ENCODE measurements at places on chromosomes 12 and 14.

DNA sequence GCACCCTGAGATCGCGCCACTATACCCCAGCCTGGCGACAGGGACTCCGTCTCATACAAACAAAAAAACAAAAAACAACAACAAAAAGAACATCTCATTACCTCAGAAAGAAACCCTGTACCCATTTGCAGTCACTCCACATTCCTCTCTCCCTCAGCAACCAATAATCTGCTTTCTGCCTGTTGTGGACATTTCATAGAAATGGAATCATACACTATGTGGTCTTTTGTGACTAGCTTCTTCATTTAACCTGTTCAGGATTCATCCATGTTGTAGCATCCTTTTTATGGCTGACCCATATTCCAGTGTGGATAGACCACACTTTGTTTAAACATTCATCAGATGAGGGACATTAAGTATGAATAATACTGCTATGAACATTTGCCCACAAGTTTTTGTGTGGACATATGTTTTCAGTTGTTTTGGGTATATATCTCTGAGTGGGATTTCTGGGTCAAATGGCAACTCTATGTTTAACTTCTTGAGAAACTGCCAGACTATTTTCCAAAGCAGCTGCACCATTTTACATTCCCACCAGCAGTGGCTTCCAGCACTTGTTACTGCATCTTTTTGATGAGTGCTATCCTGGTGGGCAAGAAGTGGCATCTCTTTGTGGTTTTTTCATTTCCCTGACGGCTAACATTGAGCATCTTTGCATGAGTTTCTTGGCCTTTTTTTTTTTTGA is 5.9 kb upstream of the RCOR1 start:
- no peak for DNase-seq

- no peak for DNase-seq
Measured at GRCh38 chr12:65882486-65882885, 58.2 kb downstream of the HMGA2 start.

- no peak for DNase-seq
Measured at GRCh38 chr12:79033788-79034187, 169.2 kb downstream of the SYT1 start.

DNA sequence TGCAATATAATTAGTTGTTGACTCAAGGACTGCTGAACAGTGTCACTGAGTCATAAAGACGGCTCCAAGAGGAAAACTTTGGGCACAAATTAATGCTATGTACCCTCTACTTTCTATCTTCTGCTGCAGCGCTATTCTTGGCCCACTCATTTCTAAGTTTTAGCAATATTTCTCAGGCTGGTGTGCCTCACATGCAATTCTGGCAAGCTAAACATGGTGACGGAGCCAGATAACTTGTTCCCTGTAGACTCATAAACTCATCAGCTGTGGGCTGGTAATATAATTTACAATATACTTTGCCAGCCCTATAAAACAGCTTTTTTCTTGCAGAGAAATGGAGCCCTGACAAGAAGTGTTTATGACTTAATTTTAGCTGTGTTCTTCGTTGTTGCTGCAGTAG is 615.1 kb downstream of the NRXN3 start:
- DNase-seq = no peak

DNA sequence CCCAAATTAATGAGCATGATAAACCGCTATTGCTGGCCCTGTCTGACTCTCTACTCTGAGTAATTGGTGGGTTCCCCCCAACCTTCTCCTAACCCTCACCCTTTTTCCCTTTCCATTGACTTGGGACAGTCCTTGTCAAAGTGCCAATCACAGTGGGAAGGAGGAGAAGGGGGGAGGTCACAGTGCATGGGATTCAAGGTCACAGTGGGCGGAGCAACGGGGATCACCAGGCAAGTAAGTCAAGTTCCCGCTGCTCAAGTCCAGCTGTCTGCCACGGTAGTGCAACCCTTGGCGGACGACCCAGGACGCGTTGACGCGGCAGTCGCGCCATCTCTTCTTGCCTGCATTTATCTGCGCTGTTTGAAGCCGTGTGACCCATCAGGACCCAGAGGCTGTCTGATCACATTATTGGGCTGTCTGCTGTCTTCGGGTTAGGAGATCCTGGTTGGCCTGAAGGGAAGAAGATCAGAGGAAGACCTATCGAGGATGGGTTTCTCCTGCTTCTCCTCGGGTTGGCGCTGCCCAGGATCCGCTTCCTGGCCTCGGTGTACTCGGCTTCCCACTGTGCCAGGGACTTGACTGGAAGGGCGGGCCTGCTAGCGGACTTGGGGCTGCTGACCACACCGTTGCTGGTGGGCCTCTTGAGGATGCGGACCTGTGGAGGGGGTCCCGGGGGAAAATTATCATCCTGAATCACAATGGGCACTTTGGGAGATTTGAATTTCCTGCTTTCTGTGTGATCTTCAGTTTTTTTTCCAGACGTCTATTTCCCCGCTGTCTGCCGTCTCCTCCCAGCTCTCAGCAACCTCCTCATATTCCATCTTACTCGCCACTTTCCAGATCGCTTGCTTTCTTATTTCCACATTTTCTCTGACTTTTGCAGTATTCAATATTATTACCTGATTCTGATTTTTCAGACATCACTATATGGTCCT is 3.1 kb upstream of the MDM2 start:
- DNase-seq = no peak

GRCh38 chr12:92640691-92641090 is 62.1 kb upstream of the PLEKHG7 start:
- no peak for DNase-seq

DNA sequence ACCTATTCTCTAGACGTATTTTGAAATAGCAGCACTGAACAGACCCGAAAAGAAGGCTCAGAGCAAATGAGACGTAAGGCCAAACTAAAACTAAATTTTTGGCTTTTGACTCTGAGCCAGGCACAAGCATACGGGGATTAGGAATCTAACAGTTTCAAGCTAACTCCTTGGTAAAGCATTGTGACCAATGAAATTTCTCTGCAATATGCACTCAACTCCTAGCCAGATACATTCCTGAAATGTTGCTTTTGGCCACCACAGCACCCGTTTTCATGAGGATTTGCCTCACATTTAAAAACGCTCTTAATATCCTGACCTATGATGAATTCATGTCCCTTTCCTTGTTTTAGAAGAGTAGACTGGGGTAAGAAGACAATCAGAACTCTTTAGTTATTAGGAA is 53.1 kb upstream of the NPFF start:
- DNase-seq = no peak

DNA sequence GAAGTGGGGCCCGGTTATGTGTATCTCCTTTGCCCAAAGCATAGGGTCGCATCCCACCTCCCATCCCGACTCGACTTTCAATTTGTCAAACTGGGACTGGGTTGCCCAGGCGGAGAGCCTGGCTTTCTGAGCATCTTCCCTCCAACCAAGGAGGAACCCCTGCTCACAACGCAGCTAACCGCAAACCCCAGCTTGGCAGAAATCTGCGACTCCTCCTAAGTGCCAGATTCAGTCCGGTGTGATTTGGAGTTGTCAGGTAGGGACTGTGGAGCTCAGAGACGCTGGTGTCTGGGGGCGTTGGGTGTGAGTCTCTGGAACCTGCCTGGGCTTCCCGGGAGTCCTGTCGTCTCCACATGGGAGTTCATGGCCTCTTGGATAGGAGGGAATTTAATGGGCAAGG is 1126.7 kb downstream of the AACS start:
- no peak for DNase-seq

DNA sequence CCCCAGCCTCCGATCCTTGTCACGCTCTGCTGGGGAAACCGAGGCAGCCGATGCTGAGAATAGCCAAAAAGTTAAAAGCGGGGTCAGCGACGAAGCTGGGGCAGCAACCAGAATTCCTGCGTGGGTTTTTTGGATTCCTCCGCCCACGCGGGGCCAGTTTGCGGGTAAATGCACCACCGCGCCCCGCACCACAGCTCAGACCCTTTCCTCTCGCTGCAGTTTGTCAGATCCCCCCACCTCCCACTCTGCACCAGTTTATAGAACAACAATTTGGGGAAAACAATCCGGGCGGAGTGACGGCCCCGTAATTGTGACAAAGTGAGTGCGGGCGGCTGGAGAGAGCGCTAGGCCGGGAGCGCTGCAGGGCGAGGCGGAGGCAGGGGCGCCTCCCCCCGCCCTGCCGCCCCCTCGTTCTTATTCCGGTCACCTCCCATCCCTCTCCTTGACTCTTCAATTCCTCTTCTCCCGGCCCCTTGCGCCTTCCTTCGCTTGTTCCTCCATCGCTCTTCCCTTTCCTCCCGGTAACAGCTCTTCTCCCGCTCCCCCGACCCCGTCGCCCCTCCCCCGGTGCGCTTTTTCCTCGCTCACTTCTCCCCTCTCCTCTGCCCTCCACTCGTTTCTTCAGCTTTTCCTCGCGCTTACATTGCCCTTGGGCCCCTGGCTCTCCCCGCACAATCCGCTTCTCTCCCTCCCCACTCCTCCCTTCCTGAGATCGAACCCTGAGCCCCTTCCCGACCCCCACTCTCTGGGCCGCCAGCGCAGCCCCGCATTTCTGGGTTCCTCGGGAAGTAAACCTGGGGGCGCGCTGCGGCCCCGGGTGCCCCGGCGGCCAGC is 646 bp upstream of the DNAJC22 start:
- no peak for DNase-seq

GRCh38 chr12:92304371-92305055 is 158.9 kb upstream of the BTG1 start:
- DNase-seq = no peak

GRCh38 chr12:81779216-81779615 is 20.1 kb upstream of the PPFIA2 start:
- DNase-seq = no peak

DNA sequence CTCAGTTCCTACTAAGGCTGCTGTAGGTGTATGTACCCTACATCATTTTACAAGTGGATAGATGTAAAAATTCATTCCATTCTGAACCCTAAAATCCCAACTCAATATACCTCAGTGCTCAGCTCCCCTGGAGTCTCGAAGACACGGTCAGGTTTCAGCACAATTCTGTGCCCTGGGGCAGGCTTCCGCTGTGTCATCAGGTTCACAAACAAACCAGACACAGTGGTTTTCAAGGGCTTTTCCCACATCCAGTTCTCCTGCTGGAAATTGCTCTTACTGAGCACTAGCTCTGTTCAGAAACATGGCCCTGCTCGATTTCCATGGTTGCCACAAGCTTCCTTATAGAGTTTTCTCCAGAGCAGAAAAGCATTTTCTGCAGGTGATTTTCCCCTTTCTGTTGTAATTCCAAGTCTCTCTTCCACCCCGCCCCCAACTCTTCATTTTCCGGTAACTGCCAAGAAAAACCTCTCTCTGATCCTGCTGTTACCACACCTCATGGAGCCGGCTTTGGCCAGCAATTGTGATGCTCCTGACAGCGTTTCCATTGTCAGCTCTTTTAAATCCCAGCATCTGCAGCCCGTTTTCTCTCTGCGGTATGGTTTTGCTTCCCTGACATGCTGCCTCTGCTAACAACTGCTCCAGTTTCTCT is 483.0 kb upstream of the CCDC196 start:
- DNase-seq = no peak

GRCh38 chr14:54450535-54450934 is 9.4 kb upstream of the CNIH1 start:
- DNase-seq = no peak

DNA sequence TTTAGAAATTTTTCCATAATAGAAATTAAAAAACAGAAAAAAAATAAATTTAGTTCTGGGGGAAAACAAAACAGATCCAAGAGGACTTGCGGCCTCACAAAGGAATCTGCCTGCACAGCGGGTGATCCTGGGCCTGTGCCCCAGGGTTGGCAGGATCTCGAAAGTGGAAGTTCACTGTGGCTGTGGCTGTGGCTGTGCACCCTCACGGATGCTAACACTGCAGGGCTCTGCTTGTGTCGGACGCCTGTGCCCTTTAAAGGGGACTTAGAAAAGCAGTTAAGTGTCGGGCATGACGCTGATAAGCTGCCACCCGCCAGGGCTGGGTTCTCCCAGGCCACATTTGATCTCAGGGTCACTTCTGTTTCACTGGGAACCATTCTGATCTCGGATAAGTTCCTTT is 209.1 kb downstream of the TTC7B start:
- no peak for DNase-seq

DNA sequence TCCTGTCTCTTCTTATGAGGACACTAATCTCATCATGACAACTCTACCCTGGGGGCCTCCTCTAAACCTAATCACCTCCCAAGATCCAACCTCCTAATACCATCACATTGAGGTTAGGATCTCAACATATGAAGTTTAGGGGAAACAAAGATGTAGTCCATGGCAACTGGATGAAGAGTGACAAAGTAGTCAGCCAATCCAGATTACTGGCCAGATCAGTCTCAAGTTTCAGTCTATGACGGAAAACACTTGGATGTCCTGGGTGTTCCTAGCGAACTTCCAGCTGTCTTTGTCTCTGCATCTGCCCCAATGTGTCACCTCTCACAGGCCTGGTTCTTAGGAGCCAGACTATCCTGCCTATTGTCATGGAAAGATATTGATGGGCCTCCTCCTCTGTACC is 630.8 kb downstream of the AACS start:
- no peak for DNase-seq

GRCh38 chr12:75041472-75041871 is 168.2 kb downstream of the KCNC2 start:
- DNase-seq = no peak

DNA sequence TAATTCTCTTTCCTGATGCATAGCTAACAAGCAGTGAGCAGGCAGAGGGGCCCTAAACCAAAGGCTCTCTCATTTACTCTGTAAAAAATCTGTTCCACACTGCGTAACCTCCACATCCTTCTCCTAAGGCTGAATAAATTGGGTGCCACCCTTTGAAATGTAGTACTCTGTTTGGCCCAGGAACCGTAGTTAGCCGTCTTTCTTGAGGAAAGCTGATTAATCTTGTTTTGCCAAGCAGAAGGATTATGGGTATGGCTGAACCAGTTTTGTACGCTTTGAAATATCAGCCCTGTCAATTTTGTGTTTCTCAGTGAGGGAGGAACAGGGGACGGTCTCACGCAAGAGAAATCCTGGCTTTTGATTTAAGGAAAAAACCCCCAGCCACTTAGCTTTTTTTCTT is 19.7 kb downstream of the EML1 start:
- no peak for DNase-seq

DNA sequence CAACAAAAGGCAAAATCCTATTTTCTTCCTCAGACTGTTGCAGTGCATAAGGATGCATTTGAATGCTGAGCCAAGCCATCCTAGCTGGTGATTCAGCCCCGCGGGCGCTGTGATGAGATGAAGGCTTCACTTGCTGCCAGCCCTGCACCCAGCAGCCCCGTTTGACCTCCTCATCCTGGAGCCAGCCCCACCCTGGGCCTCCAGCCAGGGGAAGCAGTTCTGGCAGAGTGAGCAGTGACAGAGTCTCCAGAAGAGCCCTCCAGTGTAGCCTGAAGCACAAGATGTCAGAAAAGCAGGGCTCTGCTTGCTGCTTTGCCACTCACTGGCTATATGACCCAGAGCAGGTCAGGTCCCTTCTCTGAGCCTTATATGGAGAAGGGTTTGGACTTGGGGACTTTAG is 96.2 kb upstream of the HSPB8 start:
- DNase-seq = no peak

GRCh38 chr12:110179291-110179690 is 55.1 kb downstream of the IFT81 start:
- no peak for DNase-seq

- no peak for DNase-seq
Measured at GRCh38 chr12:13539051-13539450, 342.5 kb downstream of the EMP1 start.

GRCh38 chr12:38689195-38689594 is 216.2 kb downstream of the CPNE8 start:
- DNase-seq = no peak

Data from CD4-positive, alpha-beta T cell treated with Interleukin-10 for 1 hour (primary cell).